ENCODE measurements at places on chromosomes 3 and 15.
A peak's percentile ranks its signal among the peaks of the same experiment; 100 is the strongest.

DNA sequence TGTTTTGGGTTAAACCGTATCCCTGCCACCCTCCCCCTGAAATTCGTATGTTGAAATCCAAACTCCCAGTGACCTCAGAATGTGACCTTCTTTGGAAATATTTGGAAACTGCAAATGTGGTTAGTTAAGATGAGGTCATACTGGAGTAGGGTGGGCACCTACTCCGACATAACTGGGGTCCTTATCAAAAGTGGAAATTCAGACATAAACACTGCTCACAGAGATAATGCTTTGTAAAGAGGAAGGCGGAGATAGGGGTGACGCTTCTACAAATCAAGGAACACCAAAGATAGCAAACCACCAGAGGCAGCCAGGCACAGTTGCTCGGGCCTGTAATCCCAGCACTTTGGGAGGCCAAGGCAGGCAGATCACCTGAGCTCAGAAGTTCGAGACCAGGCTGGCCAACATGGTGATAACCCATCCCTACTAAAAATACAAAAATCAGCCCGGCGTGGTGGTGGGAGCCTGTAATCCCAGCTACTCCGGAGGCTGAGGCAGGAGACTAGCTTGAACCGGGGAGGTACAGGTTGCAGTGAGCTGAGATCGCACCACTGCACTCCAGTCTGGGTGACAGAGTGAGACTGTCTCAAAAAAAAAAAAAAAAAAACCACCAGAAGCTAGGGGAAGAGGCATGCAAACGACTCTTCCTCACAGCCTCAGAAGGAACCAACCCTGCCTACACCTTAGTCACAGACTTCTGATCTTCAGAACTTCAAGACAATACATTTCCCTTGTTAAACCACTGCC, 51.1 kb upstream of the CHD2 start:
- DNase-seq, result no peak

- DNase-seq, result peak; percentile 49
Measured at GRCh38 chr15:63497642-63498467, 6.5 kb upstream of the USP3 start.

GRCh38 chr3:184155644-184156521, 706 bp downstream of the DVL3 start:
- no peak for DNase-seq

DNA sequence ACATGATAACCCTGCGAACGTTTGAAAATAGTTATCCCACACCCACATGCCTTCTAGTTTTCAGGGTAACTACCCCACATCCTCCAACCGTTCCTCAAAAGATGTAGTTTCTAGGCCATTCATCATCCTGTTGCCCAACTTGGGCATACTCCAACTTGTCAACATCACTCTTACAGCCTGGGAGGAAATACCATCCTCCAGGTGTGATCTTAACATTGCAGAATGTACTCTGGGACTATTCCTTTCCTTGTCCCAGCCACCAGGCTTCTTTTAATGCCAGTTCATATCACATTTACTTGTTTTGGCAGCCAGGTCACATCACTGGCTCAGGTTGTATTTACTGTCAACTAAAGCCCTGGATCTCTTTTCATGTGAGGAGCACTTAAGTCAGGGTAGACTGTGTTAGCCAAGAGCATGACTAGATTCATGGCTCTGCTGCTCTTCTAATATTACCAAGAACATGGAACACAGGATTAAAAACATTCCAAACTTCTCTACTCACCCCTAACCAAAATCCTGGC, 4.0 kb upstream of the DENND6A start:
- DNase-seq, result no peak

- no peak for DNase-seq
Measured at GRCh38 chr15:43299411-43299810, 31.0 kb downstream of the LCMT2 start.

- DNase-seq, result no peak
Measured at GRCh38 chr15:99019558-99020540, 12.3 kb upstream of the PGPEP1L start.

Measured in stimulated activated CD8-positive, alpha-beta memory T cell treated with anti-CD3 and anti-CD28 coated beads, Interleukin-15, amount 100 ng/mL, for 48 hours (primary cell).